ENCODE measurements at places on chromosomes 1 and 21.

DNA sequence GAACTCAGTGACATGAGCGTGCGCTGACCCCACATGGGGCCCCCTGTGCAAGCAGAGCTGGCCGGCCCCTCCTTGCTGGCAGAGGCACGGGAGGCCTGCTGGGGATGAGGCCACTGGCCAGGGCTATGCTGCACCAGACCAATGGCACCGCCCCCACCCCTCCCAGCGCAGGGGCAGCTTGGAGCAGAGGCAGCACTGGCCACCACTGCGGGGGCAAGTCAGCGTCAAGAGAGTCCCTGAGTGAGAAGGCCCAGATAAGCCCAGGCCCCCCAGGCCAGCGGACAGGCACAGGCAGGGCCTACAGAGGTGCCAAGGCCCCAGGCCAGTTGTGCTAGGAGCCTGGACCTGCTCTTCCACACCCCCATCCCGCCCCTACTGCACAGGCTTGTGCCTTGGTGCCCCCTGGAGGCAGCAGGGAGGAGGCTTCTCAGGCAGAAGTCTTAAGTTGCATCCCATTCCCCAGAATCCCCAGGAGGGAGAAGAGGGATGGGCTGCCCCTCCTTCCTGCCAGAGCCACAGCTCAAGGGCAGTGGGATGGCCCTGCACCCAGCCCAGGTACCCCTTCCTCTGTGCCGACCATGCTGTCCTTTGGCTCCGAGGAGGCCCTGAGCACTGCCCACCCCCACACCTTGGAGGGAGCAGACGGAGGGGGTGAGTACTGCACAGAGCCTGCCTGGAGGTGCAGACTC, 35.8 kb downstream of the EPHX1 start:
- no peak for DNase-seq

- DNase-seq: no peak
These were observed 252.5 kb upstream of the C1orf105 start for GRCh38 chr1:172167796-172168596.

GRCh38 chr1:108082001-108082400, 117.0 kb upstream of the VAV3 start:
- DNase-seq: no peak

- no peak for DNase-seq
These were observed 954.9 kb downstream of the ADGRL2 start for GRCh38 chr1:82755671-82756070.

- DNase-seq: no peak
These were observed 446.8 kb upstream of the PLXNA2 start for GRCh38 chr1:208691012-208691411.

DNA sequence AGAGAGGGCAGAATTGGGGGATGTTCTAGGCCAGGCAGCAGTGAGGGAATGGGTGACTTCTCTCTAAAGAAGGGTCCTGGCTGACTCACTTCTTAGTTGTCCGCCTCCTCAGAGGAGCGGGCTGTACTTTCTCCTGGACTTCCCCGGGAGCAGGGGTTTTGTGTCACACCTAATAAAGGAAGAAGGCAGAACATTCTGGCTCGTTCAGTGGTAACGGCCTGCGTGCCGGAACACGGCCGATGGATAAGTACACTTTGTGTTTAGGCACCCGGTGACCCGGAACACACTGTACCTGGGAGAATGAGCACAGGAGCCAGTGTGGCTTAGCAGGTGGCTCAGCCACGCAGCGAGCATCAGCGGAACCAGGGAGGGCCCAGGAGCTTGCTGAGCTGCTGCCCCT, 84.7 kb downstream of the FBXO2 start:
- no peak for DNase-seq

DNA sequence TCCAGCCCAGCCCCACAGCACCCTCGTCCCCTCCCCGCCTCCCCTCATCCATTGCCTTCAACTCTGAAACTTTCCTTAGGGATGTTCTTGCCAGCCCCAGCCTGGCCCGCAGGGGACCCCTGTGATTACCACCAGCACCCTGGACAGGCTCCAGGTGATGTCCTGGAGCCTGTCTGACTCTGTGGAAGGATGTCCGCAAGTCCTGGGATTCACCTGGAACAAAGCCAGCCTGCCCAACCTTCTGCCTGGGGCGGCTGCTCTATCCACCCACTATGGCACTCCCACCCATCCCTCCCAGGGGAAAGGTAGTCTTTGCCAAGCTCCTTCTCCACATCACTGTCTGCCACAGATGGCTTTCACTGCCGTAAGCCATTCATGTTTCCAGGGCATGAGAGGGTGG, 24.4 kb upstream of the PTPRF start:
- DNase-seq: no peak

DNA sequence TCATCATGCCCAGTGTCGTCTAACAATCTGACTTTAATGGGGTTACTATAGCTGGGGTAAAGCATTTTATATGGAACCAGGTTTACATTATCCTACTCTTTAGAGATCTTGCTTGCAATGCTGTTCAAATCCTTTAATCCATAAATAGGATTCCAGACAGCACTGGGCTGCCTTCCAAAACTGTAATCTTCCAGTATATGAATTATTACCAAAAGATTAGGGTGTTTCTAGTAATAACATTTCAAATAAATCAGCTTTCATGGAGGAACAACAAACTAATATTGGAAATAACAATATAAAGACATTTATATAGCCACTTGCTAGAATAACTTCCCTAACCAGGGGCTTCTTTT, 88.6 kb upstream of the PLXNA2 start:
- DNase-seq: no peak

GRCh38 chr21:44925378-44925755, 4.7 kb upstream of the ITGB2 start:
- no peak for DNase-seq

DNA sequence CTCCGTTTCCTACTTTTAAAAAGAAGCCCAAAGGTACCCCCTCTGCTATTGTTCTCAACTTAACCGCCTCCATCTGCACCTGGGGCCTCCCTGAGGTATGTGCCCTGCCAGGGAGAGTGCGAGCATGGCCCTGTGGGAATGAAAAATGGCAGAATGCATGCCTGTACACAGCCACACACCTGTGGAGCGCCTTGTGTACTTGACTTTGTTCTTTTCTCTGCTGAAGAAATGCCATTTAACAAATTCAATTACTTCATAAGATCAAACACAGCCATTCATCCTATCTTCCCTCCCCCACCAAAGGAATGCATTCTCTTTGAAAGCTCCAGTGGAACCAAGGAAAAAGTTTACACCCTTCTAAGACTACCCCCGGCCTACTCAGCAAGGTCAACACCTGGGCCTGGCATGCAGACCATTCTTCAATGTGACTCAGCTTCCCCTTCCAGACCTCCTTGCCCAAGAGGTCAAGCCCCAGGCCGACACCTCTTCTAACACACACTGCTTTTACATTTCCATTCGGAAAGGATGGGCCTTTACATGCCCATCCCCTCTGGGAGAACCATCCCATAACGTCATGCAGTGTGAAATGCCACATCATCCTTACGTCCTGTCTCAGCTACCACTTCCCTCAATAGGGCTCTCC, 123.7 kb downstream of the SMYD2 start:
- no peak for DNase-seq

DNA sequence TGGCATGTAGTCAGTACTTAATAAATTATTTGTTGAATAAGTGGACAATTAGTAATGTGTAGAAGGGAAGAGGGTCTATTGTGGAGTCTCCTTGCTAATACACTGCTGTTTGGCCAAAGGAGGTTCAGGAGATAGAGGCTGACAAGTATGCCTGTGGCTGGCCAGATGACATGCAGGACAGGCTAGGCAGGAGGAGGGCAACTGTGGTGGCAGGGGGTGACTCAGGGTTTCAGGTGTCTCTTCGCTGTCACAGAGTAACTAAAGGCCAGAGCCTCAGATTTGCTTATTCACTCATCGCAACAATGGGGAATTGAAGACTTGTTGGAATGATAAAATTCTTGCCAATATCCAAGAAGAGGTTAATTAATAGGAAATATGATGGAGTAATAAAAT, 33.1 kb downstream of the THRAP3 start:
- DNase-seq: no peak

DNA sequence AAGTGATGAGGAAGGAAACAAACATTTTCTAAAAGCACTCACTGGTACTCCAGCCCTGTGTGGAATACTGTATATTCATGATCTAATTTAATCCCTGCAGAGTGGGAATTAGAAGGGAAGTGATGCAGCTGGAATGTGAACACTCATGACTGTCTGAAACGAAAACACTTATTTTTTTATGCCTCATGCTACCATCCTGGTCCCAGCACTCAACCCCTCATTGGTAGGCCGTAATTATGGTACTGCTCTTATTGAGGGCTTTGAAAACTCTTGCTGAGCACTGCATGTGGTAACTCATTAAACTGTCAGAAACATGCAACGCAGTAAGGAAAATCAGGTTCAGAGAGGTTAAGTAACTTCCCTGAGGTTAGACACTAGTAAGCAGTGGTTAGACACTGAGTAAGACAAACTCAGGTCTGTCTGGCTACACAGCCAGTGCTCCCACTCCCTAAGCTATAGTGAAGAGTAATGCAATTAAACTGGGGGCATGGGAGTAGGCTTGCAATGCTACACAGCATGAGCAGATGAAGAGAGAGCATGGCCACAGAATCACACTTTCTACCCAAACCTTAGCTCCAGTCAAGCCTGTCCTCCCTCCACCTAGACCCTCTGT, 17.3 kb upstream of the TNFSF4 start:
- DNase-seq: peak; percentile 51

GRCh38 chr1:101257500-101258325, 20.9 kb downstream of the S1PR1 start:
- DNase-seq: no peak

DNA sequence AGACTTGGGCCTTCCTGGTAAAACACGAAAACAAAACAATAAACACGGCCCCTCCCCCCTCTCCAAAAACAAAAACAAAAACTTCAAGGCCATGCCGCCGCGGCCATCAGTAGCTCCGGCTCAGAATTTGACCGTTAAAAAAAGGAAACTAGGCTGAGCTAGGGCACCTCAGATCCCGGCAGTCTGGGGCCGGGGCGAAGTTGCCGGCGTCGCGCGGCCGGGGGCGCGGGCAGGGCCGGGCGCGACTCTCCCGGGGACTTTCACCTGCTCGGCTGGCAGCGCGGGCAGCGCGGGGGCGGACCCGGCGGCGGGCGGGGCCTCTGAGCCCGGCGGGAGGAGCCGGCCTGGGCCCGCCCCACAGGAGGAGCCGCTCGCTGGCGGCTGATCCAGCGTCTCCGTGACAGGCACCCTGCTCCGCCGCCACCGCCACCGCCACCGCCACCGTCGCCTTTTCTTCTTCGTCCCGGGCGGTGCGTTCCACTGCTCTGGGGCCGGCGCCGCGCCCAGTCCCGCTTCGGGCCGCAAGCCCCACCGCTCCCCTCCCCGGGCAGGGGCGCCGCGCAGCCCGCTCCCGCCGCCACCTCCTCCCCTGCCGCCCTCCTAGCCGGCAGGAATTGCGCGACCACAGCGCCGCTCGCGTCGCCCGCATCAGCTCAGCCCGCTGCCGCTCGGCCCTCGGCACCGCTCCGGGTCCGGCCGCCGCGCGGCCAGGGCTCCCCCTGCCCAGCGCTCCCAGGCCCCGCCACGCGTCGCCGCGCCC, at the start of gene NOS1AP:
Gene NOS1AP, plus strand, starts transcription at position 358 of the 760 bp plus-strand sequence. CDS start 487 bp downstream, outside the sequence.
- peak; percentile 92 for DNase-seq

GRCh38 chr1:151819976-151820623, 11.5 kb downstream of the RORC start:
- no peak for DNase-seq

GRCh38 chr1:3545363-3546047, 65.8 kb downstream of the MEGF6 start:
- no peak for DNase-seq

DNA sequence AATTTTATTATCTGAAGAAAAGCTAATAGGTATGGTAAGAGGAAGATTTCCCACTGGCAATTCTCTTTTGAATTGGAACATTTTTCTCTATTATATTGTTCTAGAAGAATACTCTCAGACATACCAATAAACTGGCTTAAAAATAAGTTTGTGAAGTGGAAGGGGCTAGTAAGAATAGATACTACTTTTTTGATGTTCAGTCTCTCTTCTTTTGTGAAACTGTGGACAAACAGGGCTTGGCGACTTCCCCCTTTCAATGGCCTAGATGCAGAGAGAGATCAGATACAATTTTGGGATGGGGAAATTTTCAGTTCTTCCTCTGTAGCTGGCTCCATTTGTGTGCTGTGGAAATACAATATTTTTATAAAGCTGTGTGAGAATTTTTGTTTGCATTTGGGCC, 2.5 kb downstream of the PBX1 start:
- no peak for DNase-seq

- no peak for DNase-seq
These were observed 191.7 kb upstream of the CAMK1G start for GRCh38 chr1:209391792-209392191.

- no peak for DNase-seq
These were observed 194.8 kb upstream of the HMCN1 start for GRCh38 chr1:185539277-185539943.

- DNase-seq: peak; percentile 47
These were observed 62.9 kb upstream of the SYT6 start for GRCh38 chr1:114216431-114217173.

GRCh38 chr1:89069951-89070350, 4.9 kb upstream of the GBP1 start:
- no peak for DNase-seq

GRCh38 chr1:110873856-110874255, 908 bp downstream of the CD53 start:
- DNase-seq: no peak

DNA sequence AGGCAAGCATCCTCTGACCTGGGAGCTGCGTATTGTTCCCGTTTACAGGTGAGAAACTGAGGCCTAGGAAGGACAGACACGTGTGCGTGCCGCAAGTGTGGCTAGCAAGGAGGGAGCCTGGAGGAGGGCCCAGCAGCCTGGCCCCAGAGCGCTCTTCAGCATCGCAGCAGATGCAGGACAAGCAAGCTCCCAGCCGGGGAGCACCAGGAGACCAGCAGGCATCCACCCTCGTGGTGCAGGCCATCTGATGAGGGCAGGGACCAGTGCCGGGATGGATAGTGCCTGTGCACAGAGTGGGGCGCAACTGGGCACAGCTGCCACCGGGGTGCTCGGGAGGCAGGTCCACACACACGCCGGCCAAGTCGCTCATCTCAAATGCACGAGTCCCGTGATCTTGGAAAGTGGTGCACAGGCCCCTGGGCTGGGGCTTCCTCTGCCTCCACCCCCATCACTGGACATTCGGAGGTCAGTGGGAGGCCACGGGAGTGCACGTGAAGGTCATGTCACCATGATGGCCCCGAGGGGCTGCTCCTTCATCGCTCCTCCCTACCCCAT, 55.1 kb downstream of the COL18A1 start:
- DNase-seq: no peak

- DNase-seq: no peak
These were observed 2.7 kb upstream of the SAMSN1 start for GRCh38 chr21:14548779-14549178.

- peak; percentile 63 for DNase-seq
These were observed 533.7 kb upstream of the PKN2 start for GRCh38 chr1:88150330-88150729.

DNA sequence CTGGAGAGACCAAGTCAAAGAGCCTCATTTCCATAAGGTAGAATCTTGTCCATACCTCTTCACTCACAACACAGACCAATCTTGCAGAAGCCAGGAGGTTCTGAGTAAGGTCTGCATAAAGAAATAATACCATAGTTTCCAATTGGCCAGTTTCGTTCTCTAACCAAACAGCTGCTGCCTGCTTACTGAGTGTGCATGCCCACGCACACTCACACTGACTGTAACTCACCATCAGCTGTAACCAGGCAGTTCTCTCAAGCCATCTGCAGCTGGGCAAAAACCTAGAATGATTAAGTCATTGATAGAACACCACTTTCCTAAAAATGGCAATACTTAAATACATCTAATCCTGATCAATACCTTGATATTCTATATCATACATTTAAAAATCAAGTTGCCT, 106.6 kb upstream of the VAV3 start:
- DNase-seq: no peak
